ENCODE measurements at places on chromosomes 7 and 10.

- DNase-seq = no peak
Observed at GRCh38 chr7:112129655-112130323, 76.4 kb downstream of the DOCK4 start.

DNA sequence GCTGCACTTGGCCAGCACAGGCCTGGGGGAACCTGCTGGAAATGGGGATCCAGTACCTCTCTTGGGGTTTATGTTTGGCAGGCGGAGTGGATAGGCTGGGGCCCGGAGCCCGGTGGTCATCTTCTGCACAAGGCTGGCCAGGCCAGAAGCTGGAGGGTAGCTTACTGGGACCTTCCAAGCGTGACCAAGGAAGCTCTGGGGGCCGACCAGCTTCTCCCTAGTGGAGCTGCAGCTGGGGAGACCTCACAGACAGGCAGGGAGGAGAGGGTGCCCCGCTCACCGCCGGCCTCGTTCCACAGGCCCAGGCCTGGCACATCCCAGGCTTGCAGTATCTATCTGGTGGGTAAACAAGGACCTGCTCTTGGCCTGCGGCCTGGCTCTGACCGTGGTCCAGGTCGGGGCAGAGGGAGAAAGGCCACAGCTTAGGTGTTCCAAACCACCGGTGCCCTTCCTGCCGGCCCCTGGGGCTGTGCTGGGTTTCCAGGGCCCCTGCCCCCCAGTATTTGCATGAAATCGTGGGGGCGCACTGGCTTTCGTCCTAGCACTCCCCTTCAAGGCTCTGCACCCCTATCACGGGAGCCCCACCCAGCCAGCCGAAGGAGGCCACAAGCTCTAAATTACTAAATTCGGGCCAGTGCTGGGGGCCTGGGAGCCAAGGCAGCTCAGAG is 1.5 kb upstream of the ELFN1 start:
- no peak for DNase-seq

- DNase-seq = no peak
Observed at GRCh38 chr7:27345997-27346396, 103.4 kb downstream of the EVX1 start.

- no peak for DNase-seq
Observed at GRCh38 chr10:17616403-17617030, 657 bp downstream of the HACD1 start.

- DNase-seq = no peak
Observed at GRCh38 chr10:29026802-29027580, 261.9 kb upstream of the LYZL1 start.
